ENCODE measurements at places on chromosomes 4 and X.

GRCh38 chr4:180449395-180449956 is 1793.7 kb upstream of the TENM3 start:
- DNase-seq = peak; percentile 78

- no peak for DNase-seq
Observed at GRCh38 chrX:23938690-23939089, 30.9 kb downstream of the CXorf58 start.

DNA sequence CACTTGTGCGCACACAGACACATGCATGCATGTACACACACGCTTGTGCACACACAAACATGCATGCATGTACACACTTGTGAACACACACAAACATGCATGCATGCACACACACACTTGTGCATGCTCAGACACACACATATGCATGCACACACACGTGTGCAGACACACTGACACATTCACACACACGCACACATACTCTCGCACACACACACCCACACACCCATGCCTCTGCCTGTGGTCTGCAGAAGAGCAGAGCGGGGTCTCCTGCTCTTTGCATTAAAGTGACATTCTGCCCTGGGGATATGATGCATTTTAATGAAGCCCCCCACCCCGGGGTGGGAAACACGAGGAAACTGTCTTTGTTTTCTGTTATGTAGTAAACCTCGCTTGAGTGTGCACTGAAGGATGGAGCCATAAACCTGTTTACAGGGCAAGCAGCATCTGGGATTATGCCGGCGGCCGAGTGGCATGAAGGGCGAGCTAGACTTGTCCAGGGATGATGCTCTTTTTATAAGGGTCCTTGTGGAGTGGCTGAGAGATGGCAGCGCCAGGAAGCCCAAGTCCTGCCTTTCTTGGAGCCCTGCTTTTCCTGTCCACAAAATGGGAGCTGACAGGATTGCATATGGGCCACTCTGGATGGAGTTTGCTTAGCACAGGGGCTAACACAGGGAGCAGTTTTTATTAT is 17.8 kb downstream of the PSAPL1 start:
- DNase-seq = no peak

- DNase-seq = peak; percentile 72
Observed at GRCh38 chrX:55160685-55161552, 59.2 kb upstream of the PAGE5 start.

DNA sequence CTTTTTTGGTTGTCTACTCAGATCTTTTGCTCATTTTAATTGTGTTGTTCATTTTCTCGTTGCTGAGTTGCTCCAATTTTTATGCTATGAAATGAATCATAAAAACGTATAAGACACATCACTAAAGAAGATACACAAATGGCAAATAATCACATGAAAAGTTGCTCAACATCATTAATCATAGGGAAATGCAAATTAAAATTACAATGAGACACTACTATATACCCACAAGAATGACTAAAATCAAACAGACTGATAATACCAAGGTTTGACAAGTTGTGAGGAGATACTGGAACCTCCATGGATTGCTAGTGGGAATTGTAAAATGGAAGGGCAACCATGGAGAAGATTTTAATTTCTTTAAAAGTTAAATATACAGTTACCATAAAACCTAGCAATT is 17.0 kb downstream of the GSTCD start:
- DNase-seq = no peak

DNA sequence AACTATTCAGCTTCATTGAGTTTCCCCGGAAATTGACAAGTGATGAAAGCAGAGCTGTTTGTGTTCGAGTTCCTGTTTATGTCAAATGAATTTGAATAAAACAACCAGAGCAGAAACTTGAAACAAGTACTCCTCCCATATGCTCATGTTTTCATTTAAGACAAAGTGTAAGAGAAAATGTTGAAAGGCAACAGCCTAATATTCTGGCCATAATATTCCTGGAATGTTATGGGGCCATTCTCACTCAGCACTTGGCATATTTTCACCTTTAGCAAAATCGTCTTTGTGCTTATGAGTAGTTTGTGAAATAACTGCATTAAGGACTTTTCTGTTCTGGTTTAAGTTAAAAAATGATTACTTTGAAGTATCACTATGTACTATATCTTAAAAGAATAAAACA is 276.0 kb upstream of the FAT1 start:
- DNase-seq = no peak

DNA sequence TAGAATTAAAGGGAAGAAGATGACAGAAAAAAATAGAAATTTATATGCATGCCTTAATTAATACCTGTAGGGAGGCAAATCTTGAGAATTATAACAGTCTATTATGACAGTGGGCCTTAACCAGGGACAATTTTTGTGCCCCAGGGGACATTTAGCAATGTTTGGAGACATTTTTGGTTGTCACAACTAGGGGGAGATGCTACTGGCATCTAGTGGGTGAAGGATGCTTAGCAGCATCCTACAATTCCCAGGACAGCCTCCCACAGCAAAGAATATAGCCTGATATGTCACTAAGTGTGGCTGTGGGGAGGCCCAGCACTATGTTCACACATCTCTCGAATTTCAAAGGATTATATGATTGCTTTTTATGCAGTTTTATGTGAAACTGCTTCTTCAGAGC is 10.5 kb downstream of the GPR82 start:
- DNase-seq = peak; percentile 26

Data from Kasumi-1 (cell line).